ENCODE measurements at places on chromosomes 2 and 18.

- peak; percentile 88 for DNase-seq
These were observed 106.7 kb downstream of the METTL8 start for GRCh38 chr2:171327043-171327496.

DNA sequence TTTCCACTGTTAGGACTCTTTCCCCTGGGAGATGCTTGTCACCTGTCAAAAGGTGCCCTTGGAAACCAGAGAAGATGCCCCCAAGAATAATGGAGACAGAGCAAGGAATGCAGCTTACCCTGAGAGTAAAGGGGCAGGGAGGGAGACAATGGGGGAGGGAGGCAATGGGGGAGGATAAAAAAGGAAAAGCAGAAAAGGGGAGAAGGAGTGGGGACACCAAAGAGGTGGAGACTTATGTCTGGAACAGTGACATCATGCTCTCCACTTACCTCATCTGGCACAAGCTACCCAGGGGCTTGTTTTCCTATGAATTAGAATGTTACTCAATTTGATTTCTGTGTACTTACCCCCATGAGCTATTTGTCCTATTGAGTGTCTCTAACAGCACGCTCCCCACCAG lies 67.9 kb downstream of the MRO start:
- DNase-seq: no peak

- DNase-seq: no peak
These were observed 140.3 kb upstream of the FOSL2 start for GRCh38 chr2:28252311-28252710.

GRCh38 chr18:2961821-2962220 lies 51.1 kb downstream of the LPIN2 start:
- no peak for DNase-seq

DNA sequence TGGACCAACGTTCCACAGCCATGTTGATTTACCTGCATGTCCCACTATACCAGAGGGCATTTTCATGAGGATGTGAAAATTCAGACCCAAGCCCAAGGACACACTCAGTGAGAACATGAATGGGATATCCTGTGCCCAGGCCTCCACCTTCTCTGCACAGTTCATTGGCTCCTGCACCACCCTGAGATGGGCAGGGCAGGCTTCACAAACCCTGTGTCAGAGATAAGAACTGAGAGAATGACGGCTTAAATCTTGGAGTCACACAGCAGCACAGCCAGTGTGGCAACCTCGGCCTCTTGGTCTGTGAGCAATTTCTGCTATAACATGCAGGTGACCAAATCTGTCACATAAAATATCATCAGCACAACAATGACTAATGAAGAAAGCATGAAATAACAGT lies 71.9 kb downstream of the UXS1 start:
- no peak for DNase-seq

- no peak for DNase-seq
These were observed 732.2 kb downstream of the NR4A2 start for GRCh38 chr2:155600296-155600695.

DNA sequence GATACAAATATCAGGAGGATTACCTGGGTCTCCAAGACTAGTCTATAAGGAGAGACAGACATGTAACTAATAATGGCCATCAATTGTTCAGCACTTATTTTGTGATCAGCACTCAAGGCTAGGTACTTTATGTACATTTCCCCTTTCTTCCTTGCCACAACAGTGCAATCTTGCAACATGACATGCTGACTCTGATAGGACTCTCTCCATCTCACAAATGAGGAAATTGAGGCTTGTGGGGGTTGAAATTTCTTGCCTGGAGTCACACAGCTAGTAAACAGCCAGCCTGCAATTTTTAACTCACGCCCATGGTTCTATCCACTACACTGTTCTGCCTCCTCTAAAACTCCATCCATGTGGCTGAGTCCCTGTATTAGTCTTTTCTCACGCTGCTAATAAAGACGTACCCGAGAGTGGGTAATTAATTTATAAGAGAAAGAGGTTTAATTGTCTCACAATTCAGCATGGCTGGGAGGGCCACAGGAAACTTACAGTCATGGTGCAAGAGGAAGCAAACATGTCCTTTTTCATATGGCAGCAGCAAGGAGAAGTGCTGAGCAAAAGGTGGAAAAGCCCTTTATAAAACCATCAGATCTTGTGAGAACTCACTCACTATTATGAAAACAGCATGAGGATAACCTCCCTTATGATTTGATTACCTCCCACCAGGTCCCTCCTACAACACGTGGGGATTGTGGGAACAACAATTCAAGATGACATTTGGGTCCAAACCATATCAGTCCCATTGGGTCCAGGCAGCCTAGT lies 302.4 kb downstream of the PLCL1 start:
- no peak for DNase-seq

- DNase-seq: no peak
These were observed 209.9 kb downstream of the TTC32 start for GRCh38 chr2:19691892-19692291.

DNA sequence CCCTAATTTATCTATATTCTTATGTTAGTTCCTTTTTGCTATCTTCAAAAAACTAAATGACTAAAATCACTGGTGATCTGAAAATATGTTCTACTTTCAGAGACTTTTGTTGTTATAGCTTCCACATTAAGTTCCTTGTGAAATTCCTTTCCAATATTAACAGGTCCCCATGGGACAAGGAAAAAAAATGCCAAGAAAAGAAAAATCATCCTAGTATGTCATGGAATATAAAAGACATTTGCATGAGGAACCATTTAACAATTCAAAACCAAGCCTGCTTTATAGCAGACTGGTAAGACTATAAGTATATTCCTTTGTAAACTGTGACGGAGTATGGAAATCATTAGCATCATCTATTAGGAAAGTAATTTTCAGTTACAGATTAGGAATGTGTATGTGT lies 48.1 kb downstream of the COBLL1 start:
- no peak for DNase-seq

DNA sequence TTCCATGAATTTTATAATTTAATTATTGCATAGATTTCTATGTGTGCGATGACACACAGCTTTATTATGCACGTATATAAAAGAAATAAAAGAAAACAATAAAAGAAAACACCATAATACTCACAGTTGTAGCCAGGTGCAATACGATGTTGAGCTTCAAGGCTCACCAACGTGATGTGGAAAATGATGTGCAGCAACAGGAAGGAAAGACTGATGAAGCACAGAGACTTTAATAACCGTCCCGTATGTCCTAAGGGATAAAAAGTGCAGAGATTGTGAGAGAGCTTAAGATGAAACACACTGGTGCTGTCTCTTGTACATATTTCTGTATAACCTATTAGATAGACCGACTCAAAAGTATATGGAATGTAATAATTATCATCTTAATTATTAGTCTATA lies 170.0 kb downstream of the PIEZO2 start:
- no peak for DNase-seq

- no peak for DNase-seq
These were observed at the start of gene C1GALT1C1L for GRCh38 chr2:43676322-43677050. Gene C1GALT1C1L, minus strand, starts transcription at chr2:43676429. Its CDS starts 107 bp downstream, at chr2:43676322.

GRCh38 chr2:53913721-53914120 lies 54.0 kb upstream of the GPR75 start:
- no peak for DNase-seq

- no peak for DNase-seq
These were observed 41.0 kb upstream of the EPC2 start for GRCh38 chr2:148603562-148603920.

DNA sequence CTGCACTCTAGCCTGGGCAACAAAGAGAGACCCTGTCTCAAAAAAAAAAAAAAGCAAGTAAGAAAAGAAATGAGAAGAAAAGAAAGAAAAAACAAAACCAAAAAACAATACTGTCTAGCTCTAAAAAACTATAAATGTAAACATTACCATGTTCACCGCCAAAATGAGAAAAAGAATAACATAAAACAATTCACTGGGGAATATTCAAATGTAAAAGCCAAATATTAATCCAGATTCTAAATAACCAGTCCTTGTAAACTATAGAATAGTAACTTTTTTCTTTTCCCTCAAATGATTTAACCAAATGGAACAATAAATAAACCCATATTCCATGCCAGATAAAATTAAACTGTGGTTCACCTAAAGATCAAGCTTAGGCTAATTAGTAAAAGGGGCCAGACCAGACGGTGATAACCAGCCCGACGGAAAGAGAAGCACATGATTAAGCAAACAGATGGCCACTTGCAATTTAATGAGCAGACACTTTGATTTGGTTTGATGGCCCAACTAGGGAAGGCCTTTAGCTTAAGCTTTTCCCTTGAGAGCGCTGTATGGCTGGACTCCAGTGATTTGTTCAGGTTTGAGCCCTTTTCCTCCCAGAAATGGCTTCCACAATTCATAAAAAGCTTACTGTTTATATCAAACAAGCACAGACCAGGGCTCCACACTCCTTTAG lies 39.4 kb upstream of the ZNF397 start:
- peak; percentile 87 for DNase-seq

DNA sequence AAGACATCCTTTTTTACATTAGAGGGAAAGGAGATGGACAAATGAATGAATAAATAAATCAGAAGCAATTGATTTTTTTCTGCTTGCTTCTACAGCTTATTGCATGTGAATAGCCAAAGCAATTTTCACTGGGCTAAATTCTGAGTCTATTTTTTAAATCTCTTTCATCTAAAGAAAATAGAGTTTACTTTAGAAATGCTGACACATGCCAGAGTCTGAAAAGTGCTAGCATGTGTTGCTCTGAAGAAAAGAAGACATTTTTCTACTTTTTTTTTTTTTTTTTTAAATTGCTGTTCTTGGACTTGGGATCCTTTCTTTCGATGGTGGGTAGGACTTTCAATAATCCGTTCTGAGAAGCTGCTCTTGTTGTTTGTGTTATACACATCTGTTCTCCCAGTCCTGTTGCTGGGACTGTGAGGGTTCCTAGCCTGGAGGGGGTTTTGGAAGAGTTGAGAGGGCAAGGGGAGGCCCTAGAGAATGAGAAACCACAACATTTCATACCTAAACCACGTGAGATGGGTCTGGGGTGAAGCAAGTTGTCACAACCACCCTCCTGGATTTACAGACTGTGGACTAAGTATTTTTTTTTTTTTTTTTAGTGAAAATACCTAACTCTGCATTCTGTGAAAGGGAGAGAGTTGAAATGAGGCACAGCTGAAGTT lies 193.5 kb downstream of the PRKCE start:
- DNase-seq: no peak

DNA sequence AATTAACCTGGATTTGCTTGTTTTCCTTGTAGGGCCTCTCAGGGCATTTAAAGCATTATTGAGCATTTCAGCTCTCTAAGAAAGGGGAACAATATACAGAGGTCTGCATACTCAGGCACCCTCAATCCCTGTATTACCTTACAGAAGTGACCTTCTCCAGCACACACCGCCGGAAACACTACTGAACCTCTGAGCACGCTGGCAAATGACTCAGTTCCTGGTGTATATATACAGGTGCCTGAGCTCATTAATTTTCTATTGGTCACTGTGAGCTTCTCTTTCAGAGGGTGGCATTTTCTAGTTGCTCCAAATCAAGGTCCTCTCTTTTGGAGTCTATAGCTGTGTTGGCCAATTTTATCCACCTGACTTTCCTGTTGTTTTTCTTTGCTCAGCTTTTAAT lies 85.2 kb upstream of the COPS8 start:
- no peak for DNase-seq

DNA sequence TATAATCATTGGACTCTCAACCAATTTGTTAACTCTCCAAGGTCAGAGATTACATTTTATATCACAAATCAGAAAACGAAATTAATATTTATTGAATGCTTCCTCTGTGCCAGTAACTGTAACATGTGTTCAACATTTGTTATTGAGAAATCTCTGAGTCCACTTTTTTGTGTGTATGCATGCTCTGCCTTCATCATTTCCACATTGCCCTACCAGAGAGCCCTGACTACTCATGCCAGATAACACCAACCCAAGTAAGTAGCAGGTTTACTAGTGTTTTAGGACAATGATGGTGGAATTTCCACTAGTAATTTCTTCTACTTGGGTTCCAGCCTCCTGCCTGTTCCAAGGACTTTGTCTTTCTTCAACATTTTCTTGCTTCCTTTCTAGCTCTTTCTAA lies 14.2 kb upstream of the FAP start:
- no peak for DNase-seq

DNA sequence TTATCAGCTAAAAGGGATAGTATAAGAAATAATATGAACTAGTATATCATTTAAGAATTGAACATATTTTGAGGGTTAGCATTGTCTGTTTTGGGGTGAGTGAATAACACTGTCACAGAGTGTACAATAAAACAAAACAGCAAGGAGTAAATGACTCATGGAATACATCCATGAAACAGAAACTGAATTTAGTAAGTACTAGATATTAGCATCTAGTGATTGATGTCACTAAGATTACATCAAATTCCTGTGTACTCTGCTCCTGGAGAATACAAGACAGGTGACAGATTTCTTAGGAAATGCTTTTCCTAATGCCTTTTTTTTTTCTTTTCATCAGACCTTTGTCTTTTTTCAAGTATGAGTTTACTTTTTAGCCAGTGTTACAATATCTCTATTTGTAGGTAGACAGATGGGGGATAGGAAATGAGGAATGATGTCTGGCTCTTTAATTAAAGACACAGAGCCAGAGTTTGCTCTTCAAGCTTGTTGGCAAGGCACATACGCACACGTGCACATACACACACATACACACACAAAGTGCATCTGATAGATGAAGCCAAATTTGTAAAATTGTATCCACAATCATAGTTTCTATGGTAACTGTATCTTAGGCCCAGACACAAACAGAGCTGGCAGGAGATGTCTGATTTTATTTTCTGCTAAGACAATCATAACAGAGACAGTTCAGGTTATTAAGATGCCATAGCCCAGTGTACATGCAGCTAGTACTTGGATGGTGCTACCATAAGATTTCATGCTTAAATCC lies 138.2 kb upstream of the NRP2 start:
- DNase-seq: peak; percentile 21

DNA sequence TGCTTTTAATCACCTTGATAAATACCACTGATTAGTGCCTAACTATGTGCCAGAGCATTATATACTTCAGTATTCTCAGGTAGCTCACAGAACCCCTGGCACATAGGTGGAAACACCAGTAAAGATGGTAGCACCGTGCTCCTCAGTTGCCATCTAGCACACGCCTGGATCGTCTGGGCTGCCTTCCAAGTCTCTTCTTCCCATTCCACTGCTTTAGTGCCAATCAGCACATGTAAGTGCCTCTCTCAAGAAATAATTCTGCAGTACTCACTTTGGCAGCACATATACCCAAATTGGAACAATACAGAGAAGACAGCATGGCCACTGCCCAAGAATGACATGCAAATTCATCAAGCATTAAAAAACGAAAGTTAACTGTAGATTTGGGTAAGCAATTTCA lies 13.0 kb downstream of the POLR2D start:
- no peak for DNase-seq
